ENCODE measurements at places on chromosomes 2 and 18.

DNA sequence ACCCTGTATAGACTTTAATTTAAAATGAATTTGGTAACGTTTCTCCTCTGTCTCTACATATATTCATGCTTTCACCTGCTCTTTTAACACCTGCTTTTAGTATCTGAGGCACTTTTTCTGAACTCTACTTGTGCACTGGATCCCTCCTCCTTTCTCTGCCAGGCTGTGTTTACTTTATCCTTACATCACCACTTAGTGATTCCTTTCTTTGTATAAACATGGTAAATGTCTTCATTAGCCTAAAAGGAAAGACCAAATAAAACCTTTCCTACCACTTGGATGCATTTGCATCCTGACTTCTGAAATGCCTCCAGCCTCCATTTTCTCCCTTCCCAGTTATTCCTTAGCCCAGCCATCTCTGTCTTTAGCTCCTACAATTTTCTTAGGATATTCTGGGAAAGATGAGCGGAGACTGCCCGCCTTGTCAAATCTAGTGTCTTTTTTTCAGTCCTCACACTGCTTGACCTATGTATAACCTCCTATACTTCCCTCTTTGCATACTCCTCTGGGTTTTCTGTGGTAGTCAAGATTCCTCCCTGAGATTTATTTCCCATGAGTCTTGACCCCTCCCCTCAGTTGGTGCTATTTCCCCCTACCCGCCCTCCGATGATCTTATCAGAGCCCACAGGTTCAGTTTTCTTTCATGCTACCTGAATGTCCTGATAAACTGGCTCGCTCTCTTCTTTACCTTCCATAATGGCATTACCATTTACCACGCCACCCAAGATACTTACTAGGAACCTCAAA lies 44.8 kb downstream of the REL start:
- no peak for DNase-seq

DNA sequence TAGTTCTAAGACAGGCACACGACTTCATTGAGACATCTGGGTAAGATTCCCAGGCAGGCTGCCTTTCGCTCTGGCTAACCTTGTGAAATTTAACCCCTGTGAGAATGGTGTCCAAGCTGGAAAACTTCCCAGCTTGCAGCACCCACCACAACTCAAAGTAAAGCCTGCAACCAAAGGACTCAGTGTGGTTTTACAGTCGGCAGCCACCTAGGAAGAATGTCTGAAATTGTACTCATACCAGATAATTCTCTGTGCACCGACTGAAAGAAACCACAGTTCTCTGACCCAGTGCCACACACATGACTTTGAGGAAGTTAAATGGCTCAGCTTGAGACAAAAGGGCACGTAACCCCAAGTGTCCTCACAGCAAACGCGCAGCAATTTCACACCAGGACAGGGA lies 125.7 kb downstream of the RBMS1 start:
- peak; percentile 12 for DNase-seq

GRCh38 chr2:237878-238277 lies 26.0 kb downstream of the SH3YL1 start:
- no peak for DNase-seq

GRCh38 chr2:168611091-168611490 lies 155.0 kb downstream of the CERS6 start:
- no peak for DNase-seq

- no peak for DNase-seq
Measured at GRCh38 chr2:224169847-224170246, 130.8 kb upstream of the SERPINE2 start.
